ENCODE measurements at places on chromosomes 6 and 20.

- DNase-seq, result no peak
- H3K36me3 ChIP-seq, result no peaks in the 10 kb centered on the region
- H3K4me3 ChIP-seq, result no peak overlapping the region
- no peak overlapping the region for H3K27ac ChIP-seq
These were observed 135.1 kb downstream of the ID4 start for GRCh38 chr6:19972221-19972620.

GRCh38 chr20:24049081-24049480, 60.5 kb upstream of the GGTLC1 start:
- H3K36me3 ChIP-seq, result no peaks in the 10 kb centered on the region
- no peak overlapping the region for H3K4me3 ChIP-seq
- no peaks in the 10 kb centered on the region for H3K27me3 ChIP-seq
- H3K27ac ChIP-seq, result no peak overlapping the region

DNA sequence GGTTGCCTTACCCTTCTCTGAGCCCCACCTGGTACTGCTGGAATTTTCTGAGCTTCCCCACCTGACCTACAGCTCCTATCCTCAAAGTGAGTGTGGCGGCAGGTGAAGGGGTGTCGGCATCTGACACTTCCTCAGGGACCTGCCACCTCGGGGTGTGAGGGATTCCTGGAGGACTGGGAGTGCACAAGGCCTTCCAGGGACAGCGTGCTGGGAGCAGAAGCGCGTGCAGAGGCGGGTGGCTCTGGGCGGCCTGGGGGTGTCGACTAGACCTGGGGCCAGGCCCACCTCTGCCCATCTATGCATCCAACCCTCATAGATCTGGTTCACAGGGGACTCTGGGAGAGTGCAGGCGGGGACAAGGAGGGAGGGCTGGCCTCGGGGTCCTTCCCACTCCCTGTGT, 7.8 kb downstream of the DLGAP4 start:
- DNase-seq, result no peak
- H3K36me3 ChIP-seq, result no peaks in the 10 kb centered on the region
- no peak overlapping the region for H3K27ac ChIP-seq
- no peaks in the 10 kb centered on the region for H3K4me1 ChIP-seq
- H3K27me3 ChIP-seq, result peaks cover 31% of the 10 kb centered on the region

DNA sequence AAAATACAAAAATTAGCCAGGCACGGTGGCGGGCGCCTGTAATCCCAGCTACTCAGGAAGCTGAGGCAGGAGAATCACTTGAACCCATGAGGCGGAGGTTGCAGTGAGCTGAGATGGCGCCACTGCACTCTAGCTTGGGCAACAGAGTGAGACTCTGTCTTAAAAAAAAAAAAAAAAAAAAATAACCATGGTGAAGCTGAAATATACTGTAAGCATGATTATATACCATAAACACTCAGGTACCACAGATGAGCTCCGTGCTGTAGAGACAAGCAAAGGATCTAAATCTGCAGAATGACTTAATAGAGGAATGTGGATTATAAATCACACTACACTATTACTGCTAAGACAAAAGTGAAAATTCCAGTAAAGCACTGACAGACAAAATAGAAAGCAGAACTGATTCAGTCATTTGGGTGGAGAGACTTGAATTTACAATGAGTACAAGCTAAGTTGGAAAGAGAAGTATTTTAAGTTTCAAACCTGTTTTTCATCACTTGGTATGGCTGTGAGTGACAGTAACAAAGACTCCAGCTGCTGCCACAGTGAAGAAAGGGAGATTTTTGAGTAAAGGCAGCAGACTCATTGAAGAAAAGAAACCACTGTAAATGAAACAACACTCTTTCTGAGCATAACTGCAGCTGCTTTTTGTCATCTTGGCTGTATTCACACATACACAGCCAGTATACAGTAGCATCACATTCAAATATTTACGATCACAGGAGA, 322.1 kb downstream of the RNGTT start:
- no peaks in the 10 kb centered on the region for H3K4me1 ChIP-seq
- no peaks in the 10 kb centered on the region for H3K27me3 ChIP-seq

DNA sequence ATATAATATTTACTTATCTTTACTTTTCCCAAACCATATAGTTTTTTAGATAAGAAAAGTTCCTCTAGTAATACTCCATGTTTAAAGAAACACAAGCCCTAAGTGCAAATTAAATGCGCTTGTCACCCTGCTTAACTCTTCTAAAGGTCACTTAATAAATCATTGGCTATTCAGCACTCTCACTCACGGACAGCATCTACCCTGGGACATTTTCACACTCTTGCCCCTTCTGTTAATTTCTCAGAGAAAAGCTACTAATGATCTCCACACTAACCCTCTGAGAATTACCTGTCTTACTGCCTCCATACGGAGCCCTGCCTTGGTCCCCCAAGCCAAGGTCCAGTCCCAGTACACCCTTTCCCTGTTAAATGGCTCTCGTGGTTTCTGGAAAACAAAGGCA, 102.2 kb downstream of the NRN1 start:
- no peak overlapping the region for H3K4me3 ChIP-seq
- H3K4me1 ChIP-seq, result peaks cover 12% of the 10 kb centered on the region
- no peaks in the 10 kb centered on the region for H3K27me3 ChIP-seq
- no peaks in the 10 kb centered on the region for H3K36me3 ChIP-seq
- no peak overlapping the region for H3K27ac ChIP-seq

- H3K4me1 ChIP-seq, result no peaks in the 10 kb centered on the region
- H3K4me3 ChIP-seq, result no peak overlapping the region
- no peaks in the 10 kb centered on the region for H3K27me3 ChIP-seq
- no peak for DNase-seq
- H3K36me3 ChIP-seq, result no peaks in the 10 kb centered on the region
- H3K27ac ChIP-seq, result no peak overlapping the region
These were observed 363.6 kb downstream of the RFPL4B start for GRCh38 chr6:112710710-112711109.

- H3K4me3 ChIP-seq, result no peak overlapping the region
- no peak for DNase-seq
- no peaks in the 10 kb centered on the region for H3K36me3 ChIP-seq
- no peaks in the 10 kb centered on the region for H3K4me1 ChIP-seq
- H3K27me3 ChIP-seq, result no peaks in the 10 kb centered on the region
- no peak overlapping the region for H3K27ac ChIP-seq
These were observed 132.4 kb downstream of the MACROD2 start for GRCh38 chr20:14127514-14128223.

DNA sequence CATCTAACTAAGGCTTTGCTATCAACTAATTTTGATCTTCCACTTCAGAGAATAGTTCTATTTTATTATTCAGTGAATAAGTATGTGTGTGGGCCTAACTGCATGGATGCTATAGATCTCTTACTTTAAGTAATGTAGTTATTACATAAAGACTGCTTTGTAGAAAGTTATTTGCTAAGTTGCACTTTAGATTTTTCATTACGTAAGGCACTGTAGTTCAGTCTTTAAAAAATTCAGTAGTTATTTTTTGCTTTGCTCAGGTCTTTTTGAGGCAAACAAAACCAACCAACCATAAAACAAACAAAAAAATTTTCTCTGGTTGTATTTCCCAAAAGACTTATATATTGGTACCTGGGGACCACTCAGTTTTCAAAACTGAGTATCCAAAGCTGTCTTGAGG, 53.0 kb downstream of the KCNQ5 start:
- no peaks in the 10 kb centered on the region for H3K4me1 ChIP-seq
- no peak for DNase-seq
- H3K27ac ChIP-seq, result no peak overlapping the region

DNA sequence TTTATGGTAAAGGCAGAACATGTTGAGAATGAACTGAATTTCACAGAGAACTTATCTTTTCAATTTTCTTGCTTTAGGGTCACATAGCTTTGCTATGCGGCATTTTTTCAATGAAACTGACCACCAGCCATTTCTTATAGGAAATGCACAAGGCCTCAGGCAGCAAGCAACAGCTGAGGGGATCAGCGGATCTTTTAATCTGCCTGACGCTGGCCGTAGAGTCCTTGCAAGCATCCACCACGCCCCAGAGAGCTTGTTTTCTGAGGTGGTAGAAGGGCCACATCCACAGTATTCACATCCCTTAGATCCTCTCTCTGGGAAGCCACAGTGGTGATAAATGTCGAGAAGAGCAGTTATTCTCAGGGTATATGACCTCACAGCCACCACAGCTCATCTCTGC, 34.3 kb downstream of the FLRT3 start:
- no peaks in the 10 kb centered on the region for H3K4me1 ChIP-seq
- H3K36me3 ChIP-seq, result no peaks in the 10 kb centered on the region
- H3K4me3 ChIP-seq, result no peak overlapping the region
- no peak overlapping the region for H3K27ac ChIP-seq
- H3K27me3 ChIP-seq, result no peaks in the 10 kb centered on the region

GRCh38 chr6:66771626-66772025, 1064.6 kb upstream of the EYS start:
- H3K27ac ChIP-seq, result no peak overlapping the region
- H3K4me1 ChIP-seq, result no peaks in the 10 kb centered on the region
- H3K27me3 ChIP-seq, result no peaks in the 10 kb centered on the region
- no peak overlapping the region for H3K4me3 ChIP-seq
- DNase-seq, result no peak

DNA sequence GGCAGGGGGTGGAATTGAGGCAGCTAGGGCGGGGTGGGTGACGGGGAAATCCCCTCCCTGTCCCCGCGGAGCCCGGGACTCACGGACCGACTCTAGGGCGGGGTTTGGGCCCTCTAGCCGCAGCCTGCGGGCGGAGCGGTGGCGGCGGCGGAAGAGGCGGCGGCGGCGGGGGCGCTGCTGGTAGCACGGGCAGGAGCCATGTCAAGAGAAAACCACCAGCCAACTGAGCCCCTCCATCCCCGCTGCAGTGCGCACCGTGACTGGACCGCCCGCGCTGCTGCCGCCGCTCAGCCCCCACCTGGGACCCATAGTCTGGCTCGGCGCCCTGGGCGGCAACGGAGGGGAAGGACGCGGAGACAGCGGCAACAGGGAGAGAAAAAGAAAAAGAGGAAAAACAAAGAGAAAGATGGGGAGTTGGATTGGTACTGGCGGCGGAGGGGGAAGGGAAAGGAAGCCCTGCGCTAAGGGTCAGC, 1.2 kb upstream of the C6orf62 start:
- peaks cover 32% of the 10 kb centered on the region for H3K4me1 ChIP-seq
- peaks cover 21% of the 10 kb centered on the region for H3K36me3 ChIP-seq
- no peaks in the 10 kb centered on the region for H3K27me3 ChIP-seq
- H3K27ac ChIP-seq, result peak overlapping the region; percentile 100
- peak overlapping the region; percentile 77 for H3K4me3 ChIP-seq

DNA sequence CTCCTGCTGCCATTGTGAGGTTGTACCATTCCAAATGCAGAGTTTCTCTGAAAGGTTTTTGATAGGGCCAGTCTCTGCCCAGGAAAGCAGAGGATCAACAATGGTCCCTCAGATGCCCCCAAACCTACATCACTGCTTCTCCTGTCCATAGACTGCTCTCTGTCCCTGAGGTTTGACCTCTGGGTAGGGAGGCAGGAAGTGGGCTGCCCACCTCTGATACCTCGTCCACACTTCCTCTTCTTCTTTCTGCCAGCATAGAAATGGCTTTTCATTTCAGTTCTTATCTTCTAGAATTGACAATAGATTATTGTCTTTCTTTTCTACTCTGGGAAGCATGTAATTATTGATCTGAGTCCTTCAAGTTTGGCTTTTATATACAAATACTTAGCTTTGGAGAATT, 170.6 kb downstream of the TRMT11 start:
- no peak overlapping the region for H3K27ac ChIP-seq
- H3K4me3 ChIP-seq, result no peak overlapping the region
- H3K27me3 ChIP-seq, result no peaks in the 10 kb centered on the region
- H3K36me3 ChIP-seq, result no peaks in the 10 kb centered on the region
- DNase-seq, result no peak
- H3K4me1 ChIP-seq, result no peaks in the 10 kb centered on the region

DNA sequence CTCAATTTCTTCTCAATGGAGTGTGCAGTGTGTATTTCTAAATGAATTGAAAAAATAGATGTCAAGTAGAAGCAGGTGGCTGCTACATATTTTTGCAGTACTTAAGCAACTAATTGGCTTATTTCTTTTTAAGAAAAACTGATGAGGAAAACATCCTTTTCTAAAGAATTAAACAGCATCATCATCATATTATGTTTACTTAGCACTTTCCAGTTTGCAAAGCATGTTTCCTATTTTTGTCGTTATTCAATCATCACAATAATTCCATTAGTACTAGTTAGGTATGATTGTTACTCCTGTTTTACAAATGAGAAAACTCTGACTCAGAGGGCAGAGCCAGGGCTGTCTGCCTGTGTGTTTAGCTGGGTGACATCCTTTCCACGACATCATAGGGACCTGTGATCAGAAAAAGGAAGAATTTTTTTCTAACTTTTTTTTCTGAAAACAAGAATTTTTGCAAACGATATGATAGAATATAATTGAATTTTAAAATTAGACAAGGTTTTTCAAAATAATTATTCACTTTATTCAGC, 22.7 kb upstream of the BMP6 start:
- no peak overlapping the region for H3K4me3 ChIP-seq
- no peaks in the 10 kb centered on the region for H3K4me1 ChIP-seq
- DNase-seq, result no peak
- H3K36me3 ChIP-seq, result no peaks in the 10 kb centered on the region
- H3K27ac ChIP-seq, result no peak overlapping the region

- H3K27ac ChIP-seq, result no peak overlapping the region
- H3K36me3 ChIP-seq, result no peaks in the 10 kb centered on the region
- no peaks in the 10 kb centered on the region for H3K27me3 ChIP-seq
- no peak for DNase-seq
These were observed 28.2 kb downstream of the TREML4 start for GRCh38 chr6:41256383-41256782.

DNA sequence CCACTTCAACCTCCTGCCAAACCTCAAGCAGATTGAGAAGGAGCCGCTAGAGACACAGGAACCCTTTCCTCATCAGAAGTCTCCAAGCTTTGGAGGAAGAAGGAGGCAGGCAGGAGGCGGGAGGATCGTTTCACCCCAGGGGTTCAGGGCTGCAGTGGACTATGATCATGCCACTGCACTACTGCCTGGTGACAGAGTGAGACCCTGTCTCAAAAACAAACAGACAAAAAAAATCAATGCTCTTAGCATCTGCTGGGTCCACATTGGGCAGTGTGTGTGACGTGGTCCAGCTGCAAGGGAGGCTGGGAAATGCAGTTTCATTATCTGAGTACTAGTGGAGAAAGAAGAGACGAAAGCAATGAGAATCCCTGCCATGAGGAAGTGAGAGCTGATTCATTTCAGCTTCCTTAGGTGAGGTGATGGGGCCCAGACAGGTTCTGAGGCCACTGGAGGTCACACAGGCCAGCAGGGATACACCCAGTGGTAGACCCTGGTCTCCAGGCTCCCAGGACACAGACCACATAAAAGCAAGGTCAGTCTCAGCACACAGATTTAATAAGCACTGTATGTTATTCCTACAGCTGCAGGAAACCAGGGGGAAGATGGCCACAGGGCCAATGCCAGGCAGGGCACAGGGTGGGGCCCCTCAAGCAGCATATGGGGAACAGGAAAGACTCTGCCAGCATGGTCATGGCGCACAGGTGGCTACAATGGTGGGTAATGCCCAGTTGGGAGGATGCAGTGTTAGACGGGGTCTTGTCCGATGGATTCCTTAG, 4.3 kb downstream of the GFRA4 start:
- H3K4me1 ChIP-seq, result peaks cover 12% of the 10 kb centered on the region
- no peak for DNase-seq
- no peaks in the 10 kb centered on the region for H3K36me3 ChIP-seq
- H3K27me3 ChIP-seq, result peaks cover 38% of the 10 kb centered on the region
- H3K4me3 ChIP-seq, result no peak overlapping the region

All from stomach (tissue), 19 donors.